Left kidney (tissue), 8 donors: ENCODE measurements at places on chromosomes 2 and 18.

DNA sequence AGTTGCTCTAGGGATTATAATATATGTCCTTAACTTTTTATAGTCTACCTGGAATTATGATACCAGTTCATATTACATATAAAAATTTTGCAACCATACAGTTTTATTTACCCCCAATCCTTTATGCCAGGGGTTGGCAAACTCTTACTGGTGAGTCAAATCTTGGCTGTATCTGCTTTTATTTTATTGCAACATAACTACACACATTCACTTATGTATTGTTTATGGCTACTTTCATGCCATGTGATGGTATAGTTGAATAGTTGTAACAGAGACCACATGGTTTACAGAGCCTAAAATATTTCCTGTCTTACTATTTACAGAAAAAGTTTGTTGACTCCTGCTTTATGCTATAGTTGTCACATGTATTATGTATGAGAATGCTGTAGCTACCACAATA lies 25.8 kb upstream of the DLX2 start:
- DNase-seq = no peak

DNA sequence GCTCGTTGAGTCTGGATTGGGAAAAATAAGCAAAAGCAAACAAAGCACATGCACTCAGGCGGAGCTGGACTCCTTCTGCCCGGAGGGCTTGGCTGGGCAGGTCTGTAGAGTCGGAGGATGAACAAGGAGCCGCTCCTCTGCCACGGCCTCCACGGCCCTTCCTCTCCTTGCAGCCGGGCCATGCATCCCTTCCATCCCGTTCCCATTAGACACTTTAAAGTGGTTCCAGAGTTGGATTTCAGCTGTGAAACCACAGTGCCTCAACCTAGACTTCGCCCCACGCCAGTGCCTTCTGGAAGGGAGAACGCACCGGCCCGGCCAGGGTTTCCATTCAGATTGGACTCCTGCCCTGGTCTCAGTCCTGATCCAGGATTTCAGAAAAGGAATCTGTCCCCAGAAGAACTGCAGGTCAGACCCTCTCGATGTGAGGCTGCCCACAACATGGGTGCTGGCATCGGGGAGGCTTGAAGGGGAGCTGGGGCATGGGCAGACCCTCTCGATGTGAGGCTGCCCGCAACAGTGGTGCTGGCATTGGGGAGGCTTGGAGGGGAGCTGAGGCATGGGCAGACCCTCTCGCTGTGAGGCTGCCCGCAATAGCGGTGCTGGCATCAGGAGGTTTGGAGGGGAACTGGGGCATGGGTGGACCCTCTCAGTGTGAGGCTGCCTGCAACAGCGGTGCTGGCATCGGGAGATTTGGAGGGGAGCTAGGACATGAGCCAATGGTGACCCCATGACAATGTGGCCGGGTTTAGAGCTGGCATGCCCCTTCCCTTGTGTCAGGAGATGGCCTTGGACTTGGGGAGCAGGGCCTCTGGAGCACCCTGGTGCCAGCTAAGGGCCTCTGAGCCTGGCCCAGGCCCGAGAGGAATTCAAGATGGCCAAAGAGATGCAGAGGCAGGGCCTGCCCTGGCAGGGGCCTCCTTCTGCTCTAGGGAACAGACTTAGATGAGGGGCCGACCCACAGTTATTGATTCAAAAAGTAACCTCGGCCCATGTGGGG lies 304.5 kb downstream of the NDUFA10 start:
- DNase-seq = no peak

GRCh38 chr2:148982282-148982681 lies 56.2 kb upstream of the LYPD6B start:
- DNase-seq = no peak

GRCh38 chr2:221490506-221491060 lies 81.5 kb downstream of the EPHA4 start:
- no peak for DNase-seq

- DNase-seq = peak; percentile 88
These were observed at the start of gene KCTD1 for GRCh38 chr18:26548415-26549262. Gene KCTD1, minus strand, starts transcription at chr18:26548553. Its CDS starts 17 bp downstream, at chr18:26548536.

- no peak for DNase-seq
These were observed 74.9 kb downstream of the USP34 start for GRCh38 chr2:61396005-61396404.

DNA sequence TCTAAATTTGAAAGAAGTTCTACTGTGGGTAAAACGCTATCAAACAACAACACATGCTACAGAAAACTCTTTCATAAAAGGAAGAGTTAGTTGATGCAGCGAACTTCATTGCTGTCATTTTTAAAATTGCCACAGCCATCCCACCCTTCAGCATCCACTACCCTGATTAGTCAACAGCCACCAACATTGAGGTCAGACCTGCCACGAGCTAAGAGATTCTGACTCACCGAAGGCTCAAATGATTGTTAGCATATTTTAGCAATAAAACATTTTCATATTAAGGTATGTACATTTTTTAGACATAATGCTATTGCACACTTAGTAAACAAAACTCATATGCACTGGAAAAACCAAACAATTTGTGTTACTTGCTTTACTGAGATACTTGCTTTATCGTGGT lies 347.1 kb downstream of the CLIP4 start:
- DNase-seq = no peak

- no peak for DNase-seq
These were observed 201.3 kb upstream of the NT5C1B start for GRCh38 chr2:18790509-18791171.

GRCh38 chr18:56702946-56703345 lies 51.8 kb downstream of the WDR7 start:
- peak; percentile 33 for DNase-seq

DNA sequence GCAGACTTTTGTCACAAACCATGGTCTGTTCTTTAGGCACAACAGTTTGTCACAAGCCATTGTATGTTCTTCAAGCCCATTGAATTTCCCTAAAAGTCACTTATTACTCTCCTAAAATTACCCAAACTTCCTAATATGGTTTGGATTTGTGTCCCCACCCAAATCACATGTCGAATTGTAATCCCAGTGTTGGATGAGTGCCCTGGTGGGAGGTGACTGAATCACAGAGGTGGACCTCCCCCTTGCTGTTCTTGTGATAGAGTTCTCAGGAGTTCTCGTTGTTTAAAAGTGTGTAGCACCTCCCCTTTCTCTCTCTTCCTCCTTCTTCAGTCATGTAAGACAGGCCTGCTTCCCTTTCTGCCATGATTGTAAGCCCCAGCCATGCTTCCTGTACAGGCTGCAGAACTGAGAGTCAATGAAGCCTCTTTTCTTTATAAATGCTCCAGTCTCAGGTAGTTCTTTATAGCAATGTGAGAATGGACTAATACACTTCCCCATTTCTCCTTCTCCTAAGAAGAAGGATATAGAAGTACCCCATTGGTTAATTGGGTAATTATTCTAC lies 11.2 kb upstream of the GYPC start:
- no peak for DNase-seq

GRCh38 chr2:47072018-47072691 lies 83.0 kb downstream of the STPG4 start:
- peak; percentile 92 for DNase-seq

- peak; percentile 12 for DNase-seq
These were observed 53.6 kb upstream of the GRHL1 start for GRCh38 chr2:9897846-9898245.

DNA sequence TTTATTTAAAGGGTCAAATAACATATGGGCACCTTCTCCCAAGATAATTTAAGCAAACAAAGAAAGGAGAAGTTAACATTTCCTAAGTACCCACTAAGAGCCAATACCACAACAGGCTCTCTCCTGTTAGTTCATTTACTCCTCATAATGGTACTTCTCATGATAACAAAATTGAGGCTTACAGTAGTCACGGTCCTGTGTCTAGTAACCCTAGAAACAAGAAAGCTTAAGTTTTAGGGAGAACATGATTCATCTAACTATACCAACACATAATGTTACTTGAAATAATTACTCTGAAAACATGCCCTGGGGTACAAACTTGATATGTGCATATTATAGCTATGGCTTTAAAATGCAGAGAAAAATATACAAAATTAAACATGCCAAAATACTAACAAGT lies 19.8 kb downstream of the IWS1 start:
- DNase-seq = no peak

- DNase-seq = no peak
These were observed 368.5 kb upstream of the NT5C1B start for GRCh38 chr2:18957909-18958308.
